ENCODE measurements at places on chromosomes 4 and X. TPM values are rescaled to one million over a fixed set of nuclear protein-coding genes. Genes with fewer than 3 reads are reported as not detected.
A peak's percentile ranks its signal among the peaks of the same experiment; 100 is the strongest.

DNA sequence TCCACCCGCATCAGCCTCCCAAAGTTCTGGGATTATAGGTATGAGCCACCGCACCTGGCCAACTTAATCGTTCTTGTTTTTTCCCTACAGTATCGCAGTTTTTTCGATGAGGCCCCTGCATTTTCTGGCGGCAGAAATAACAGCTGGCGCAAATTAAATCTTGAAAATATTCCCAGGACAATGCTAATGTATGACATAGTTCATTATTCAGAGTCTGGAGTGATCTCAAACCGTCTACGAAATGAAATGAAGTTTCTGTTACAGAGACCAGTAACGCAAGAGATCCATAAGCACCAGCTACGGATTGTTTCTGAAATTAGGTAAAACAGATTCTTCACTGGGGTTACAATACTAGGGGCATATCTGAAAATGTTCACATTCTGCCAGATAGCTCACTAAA, 27.3 kb downstream of the CXorf58 start:
- no peaks in the 10 kb centered on the region for H3K27me3 ChIP-seq
- H3K4me3 ChIP-seq: no peak overlapping the region
- no peak overlapping the region for H3K27ac ChIP-seq
- no peaks in the 10 kb centered on the region for H3K36me3 ChIP-seq
- H3K4me1 ChIP-seq: peaks cover 11% of the 10 kb centered on the region
- no peak for DNase-seq

GRCh38 chr4:42995343-42995944, 102.9 kb downstream of the GRXCR1 start:
- no peak overlapping the region for H3K27ac ChIP-seq
- H3K36me3 ChIP-seq: no peaks in the 10 kb centered on the region
- no peak overlapping the region for H3K4me3 ChIP-seq
- H3K4me1 ChIP-seq: no peaks in the 10 kb centered on the region
- H3K27me3 ChIP-seq: no peaks in the 10 kb centered on the region

DNA sequence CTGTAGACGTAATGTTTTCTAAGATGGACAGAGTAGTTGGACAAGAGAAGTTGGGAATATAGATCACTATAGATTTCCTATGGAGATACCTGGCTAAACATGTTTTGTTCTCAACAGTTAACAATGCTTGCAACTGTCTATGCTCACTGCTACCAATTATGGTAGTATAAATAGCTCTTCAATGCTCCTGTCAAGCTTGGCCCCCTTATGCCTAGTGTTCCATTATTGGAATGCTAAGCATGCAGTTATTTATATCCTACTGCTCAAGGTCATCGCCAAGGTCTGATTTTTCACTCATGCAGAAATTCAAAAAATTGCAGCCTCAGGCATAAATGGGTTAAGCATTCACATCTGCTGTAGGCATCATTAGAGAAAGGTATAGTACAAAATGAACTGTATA, 519.0 kb downstream of the IL15 start:
- peaks cover 30% of the 10 kb centered on the region for H3K36me3 ChIP-seq
- DNase-seq: no peak
- no peak overlapping the region for H3K4me3 ChIP-seq
- H3K27me3 ChIP-seq: no peaks in the 10 kb centered on the region
- H3K4me1 ChIP-seq: no peaks in the 10 kb centered on the region

GRCh38 chr4:55086578-55086977, 38.8 kb downstream of the KDR start:
- H3K27me3 ChIP-seq: no peaks in the 10 kb centered on the region
- no peak overlapping the region for H3K27ac ChIP-seq
- DNase-seq: no peak
- H3K4me1 ChIP-seq: no peaks in the 10 kb centered on the region
- H3K4me3 ChIP-seq: no peak overlapping the region

DNA sequence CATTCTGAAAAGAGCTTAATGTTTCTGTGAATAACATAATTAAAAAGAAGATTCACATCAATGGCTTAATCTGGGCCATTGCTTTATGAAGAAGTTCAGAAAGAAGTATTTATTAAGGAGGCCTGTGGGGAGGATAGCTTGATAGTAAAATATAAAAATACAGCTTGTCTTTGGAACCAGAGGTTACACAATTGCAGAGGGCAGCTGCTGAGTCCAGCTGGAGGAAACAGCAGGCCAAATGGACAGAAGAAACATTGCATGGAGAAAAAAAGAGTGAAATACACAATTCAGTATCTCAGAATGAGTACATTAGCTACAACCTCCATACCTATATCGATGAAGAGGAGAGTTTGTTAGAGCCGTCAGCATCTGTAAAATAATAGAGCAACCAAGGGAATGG, 148.0 kb upstream of the NPY2R start:
- DNase-seq: no peak
- H3K27me3 ChIP-seq: no peaks in the 10 kb centered on the region
- no peaks in the 10 kb centered on the region for H3K4me1 ChIP-seq
- no peaks in the 10 kb centered on the region for H3K36me3 ChIP-seq

- no peaks in the 10 kb centered on the region for H3K4me1 ChIP-seq
- H3K27ac ChIP-seq: no peak overlapping the region
- no peaks in the 10 kb centered on the region for H3K36me3 ChIP-seq
- DNase-seq: no peak
- no peaks in the 10 kb centered on the region for H3K27me3 ChIP-seq
These were observed 19.4 kb downstream of the PDGFC start for GRCh38 chr4:156952078-156952759.

DNA sequence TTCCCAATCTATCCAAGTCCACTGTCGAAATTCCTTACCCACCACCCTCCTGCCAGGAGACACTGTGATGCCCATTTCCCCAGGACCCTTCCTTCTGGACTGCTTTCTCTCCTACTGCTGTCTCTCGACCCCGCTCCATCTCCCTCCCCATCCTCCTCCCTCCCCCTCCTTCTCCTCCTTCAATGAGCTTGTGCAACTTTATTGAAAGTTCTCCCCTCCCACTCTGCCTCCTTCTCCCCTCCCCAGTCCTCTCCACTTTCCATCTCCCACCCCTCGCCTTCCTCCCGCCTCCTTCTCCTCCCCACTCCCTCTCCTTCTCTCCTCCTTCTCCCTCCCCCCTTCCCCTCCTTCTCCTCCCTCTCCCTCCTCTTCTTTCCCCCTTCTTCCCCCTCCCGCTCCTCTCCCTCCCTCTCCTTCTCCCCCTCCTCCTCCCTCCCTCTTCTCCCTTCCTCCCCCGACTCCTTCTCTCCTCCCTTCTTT, 116.6 kb upstream of the FAT1 start:
- DNase-seq: no peak
- H3K4me1 ChIP-seq: no peaks in the 10 kb centered on the region
- no peaks in the 10 kb centered on the region for H3K27me3 ChIP-seq
- no peak overlapping the region for H3K27ac ChIP-seq
- no peaks in the 10 kb centered on the region for H3K36me3 ChIP-seq

DNA sequence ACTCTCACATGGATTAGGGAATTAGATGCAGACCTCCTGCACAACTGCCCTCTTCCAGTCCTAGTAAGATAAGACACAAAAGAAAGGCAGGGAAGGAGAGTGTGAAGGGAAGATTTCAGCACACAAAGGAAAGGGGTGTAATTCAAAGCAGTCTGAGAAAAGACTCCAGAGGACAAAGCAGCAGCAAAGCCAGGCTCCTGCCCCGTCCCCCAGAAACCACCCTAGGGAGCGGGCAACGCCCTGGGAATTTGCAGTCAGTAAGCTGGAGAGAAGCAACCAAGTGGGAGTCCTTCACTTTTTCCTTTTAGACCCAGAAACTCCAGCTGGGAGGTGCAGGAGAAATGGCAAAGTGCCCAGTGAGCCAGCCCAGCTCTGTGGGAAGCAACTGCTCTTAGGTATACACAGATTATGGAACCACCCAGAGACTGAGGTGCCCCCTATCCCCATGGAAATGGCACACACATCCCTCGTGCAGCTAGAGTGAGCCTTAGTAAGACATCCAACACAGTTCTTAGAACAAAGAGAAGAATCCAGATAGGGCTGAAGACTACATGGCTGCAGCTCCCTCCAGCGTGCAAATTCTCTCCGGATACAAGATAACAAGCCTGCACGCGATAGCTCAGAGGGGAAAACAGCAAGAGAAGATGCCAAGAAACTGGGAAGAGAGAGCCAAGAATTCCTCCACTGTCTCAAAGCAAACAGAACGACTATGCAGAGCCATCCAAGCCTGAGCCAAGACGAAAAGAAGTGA, 26.5 kb upstream of the IRAK1 start:
- H3K4me3 ChIP-seq: no peak overlapping the region
- H3K27ac ChIP-seq: peak overlapping the region; percentile 45
- peaks cover 34% of the 10 kb centered on the region for H3K36me3 ChIP-seq
- peaks cover 12% of the 10 kb centered on the region for H3K4me1 ChIP-seq
- no peak for DNase-seq
- no peaks in the 10 kb centered on the region for H3K27me3 ChIP-seq

DNA sequence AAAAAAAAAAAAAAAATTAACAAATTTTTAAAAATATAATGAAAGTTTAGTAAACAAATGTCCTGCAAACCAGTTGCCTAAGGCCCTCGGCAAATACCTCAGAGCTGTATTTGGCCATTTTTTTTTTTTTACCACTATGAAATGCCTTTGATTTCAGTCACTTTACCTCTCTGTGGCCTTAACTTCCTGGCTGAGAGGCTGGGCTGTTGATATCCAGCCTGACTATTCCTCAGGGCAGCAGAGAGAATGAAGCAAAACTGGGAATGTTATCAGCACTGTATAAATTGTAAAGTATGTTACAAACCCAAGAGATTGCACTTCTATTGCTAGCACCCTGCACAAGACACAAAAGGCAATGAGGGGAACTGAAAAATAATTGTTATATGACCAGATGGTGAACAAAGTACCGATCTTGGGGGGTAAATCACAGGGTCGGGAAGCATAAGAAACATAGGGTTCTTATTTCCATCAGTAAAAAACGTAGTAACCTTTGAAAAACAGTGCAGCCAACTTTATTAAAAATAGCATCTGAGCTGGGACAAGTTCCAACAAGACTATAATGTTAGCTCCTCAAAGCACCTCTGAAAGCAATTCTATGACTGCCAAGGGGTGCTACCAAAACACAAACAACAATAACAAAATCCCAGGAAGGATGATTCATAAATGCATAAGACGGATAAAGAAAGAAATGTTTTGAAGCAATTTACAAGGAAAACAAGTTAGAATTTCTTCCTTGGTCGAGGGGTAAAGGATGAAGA, 18.1 kb downstream of the USP46 start:
- H3K27ac ChIP-seq: no peak overlapping the region
- H3K27me3 ChIP-seq: peaks cover 2% of the 10 kb centered on the region
- peaks cover 11% of the 10 kb centered on the region for H3K4me1 ChIP-seq
- DNase-seq: no peak
- H3K4me3 ChIP-seq: no peak overlapping the region
- no peaks in the 10 kb centered on the region for H3K36me3 ChIP-seq

DNA sequence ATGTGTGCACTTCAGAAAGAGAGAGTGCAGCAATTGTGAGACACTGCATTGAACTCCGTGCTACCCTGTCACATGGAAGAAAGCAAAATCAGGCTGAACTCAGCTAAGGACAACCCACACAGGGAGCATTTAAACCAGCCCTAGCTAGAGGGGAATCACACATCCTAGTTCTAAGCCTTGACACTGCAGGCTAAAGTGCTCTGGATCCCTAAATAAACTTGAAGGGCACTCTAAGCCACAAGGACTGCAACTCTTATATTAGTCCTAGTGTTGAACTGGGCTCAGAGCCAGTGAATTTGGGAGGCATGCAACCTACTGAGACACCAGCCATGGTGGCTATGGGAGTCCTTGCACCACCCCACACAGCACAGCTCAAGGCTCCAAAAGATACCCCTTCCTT, 311.9 kb downstream of the OPHN1 start:
- no peak overlapping the region for H3K27ac ChIP-seq
- H3K4me1 ChIP-seq: no peaks in the 10 kb centered on the region
- H3K4me3 ChIP-seq: no peak overlapping the region
- no peaks in the 10 kb centered on the region for H3K27me3 ChIP-seq
- no peaks in the 10 kb centered on the region for H3K36me3 ChIP-seq

GRCh38 chr4:133592106-133592505, 443.0 kb downstream of the PCDH10 start:
- H3K4me3 ChIP-seq: no peak overlapping the region
- H3K27me3 ChIP-seq: no peaks in the 10 kb centered on the region
- H3K36me3 ChIP-seq: no peaks in the 10 kb centered on the region
- DNase-seq: no peak
- H3K4me1 ChIP-seq: no peaks in the 10 kb centered on the region

GRCh38 chr4:87092389-87093141, 127.9 kb downstream of the KLHL8 start:
- no peak for DNase-seq
- H3K27me3 ChIP-seq: no peaks in the 10 kb centered on the region
- H3K36me3 ChIP-seq: peaks cover 19% of the 10 kb centered on the region
- H3K4me1 ChIP-seq: peaks cover 23% of the 10 kb centered on the region
- no peak overlapping the region for H3K4me3 ChIP-seq

GRCh38 chrX:79080141-79080540, 64.3 kb upstream of the GPR174 start:
- H3K36me3 ChIP-seq: peaks cover 4% of the 10 kb centered on the region
- peaks cover 14% of the 10 kb centered on the region for H3K4me1 ChIP-seq
- no peak overlapping the region for H3K4me3 ChIP-seq
- H3K27me3 ChIP-seq: no peaks in the 10 kb centered on the region

DNA sequence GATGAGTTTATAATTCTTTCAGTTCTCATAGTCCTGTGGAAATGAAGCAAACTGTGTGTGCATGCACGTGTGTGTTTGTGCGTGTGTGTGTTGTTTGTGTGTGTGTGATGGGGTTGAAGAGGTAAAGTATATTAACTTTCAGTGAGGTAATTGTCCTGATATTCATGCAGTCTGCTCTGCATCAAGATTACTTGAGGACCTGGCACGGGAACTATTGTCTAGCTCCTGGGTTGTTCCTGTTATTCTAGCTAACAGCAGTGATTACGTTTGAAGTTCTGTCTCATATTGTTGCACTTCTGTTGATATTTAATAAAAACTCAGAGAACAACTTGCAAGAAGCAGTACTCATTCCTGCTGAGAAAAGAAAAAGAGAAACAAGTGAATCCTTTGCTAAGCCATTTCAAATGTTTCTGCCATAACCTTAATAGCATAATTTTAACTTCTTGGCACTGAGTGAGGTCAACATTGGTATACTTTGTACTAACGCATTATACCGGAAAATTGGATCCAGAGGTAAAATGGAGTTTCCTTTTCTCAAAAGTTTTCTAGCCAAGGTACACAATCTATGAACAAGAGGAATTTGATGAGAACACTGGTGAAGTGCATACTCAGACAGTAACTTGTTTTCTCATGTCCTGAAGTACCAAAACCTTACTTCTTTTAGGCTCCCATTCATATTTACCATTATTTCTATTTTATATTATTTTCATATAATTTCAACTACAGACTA, 113.2 kb downstream of the SPCS3 start:
- H3K4me1 ChIP-seq: peaks cover 9% of the 10 kb centered on the region
- no peak for DNase-seq
- no peak overlapping the region for H3K27ac ChIP-seq
- no peak overlapping the region for H3K4me3 ChIP-seq

GRCh38 chr4:48620093-48620492, 130.0 kb downstream of the ZAR1 start:
- no peaks in the 10 kb centered on the region for H3K27me3 ChIP-seq
- no peak for DNase-seq
- H3K4me3 ChIP-seq: no peak overlapping the region
- peaks cover 34% of the 10 kb centered on the region for H3K36me3 ChIP-seq

- no peak overlapping the region for H3K4me3 ChIP-seq
- no peak for DNase-seq
- H3K27me3 ChIP-seq: peaks cover 10% of the 10 kb centered on the region
- H3K27ac ChIP-seq: no peak overlapping the region
- H3K36me3 ChIP-seq: no peaks in the 10 kb centered on the region
These were observed 93.3 kb downstream of the PRDM5 start for GRCh38 chr4:120829113-120829831.

Gene ING2
- 13.5 TPM for total RNA-seq

Gene CT83
- total RNA-seq: not detected

Gene DCAF16
- 47.1 TPM for total RNA-seq

Gene RNF128
- total RNA-seq: not detected

Gene LAMP2
- 44.3 TPM for total RNA-seq

Gene SAGE1
- total RNA-seq: not detected

Gene HSFX1
- 0.58 TPM for total RNA-seq

Gene OTUD5
- 76.7 TPM for total RNA-seq

Gene UGT2B17
- not detected for total RNA-seq

Data from activated CD4-positive, alpha-beta T cell treated with anti-CD3 and anti-CD28 coated beads, Interleukin-2, amount 10 ng/mL, durations not matched to agents 24 days and 14 days (primary cell).